GM13977 (cell line): ENCODE measurements at places on chromosomes 13 and 19.

GRCh38 chr19:38806371-38806770 lies 6.4 kb downstream of the LGALS4 start:
- DNase-seq = no peak

DNA sequence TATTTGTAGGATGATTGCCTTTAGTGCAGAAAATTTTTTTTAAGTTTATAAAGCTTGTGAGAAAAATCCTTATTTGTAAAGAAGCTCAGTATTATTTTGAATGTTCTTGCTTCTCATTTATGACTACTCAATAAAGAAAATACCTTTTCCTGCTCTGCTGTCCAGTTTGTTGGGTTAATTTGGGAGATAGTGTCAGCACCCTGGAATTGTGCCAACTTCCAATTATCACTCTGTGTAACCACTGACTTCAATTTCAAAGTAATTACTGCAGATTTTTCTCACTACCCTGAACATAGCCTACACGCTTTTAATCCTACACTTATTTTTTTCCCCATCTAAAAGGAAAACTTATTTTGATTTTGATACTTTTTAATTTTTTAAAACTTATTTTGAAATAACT lies 93.1 kb downstream of the GGACT start:
- no peak for DNase-seq

- no peak for DNase-seq
These were observed 8.3 kb upstream of the TLE6 start for GRCh38 chr19:2969104-2969504.

GRCh38 chr19:33612928-33613619 lies 8.7 kb upstream of the CHST8 start:
- DNase-seq = no peak

DNA sequence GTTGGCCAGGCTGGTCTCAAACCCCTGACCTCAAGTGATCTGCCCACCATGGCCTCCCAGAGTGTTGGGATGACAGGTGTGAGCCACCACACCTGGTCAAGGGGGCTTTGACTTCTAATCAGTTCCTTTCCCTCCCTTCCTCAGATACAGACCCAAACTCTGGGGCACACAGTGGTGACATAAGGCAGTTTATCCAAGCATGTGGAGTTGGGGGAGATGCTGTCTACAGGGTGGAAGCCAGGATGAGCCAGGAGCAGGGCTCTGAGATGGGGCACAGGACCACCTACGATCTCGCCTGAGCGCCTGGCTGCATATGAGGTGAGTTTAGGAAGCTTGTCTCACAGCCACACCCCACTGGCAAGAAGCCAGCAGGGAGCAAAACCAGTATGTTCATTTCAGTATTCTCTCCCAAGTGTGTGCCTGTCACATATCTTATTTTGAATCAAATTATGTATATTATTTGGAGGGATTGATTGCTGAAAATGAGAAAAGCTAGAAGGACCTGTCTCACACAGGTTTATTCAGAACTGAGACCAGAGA lies 67.7 kb downstream of the KCTD15 start:
- DNase-seq = no peak

DNA sequence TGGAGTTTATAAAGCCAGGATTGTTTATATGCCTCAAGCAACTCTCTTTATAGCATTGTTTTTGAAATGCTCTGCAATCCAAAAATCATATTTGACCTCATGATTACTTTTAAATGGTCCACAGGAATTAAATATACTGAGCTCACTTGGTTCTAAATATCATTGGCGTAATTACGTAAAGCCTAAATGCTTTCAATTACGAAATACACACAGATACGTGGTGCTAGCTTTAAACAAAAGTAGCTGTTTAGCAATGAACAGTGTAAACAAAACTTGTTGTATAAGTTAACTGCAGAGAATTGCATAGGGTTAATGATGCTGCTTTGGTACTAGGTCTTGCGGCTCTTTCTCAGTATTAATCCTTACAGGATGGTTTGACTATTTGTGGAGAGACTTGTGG lies 346.6 kb downstream of the COG6 start:
- no peak for DNase-seq

DNA sequence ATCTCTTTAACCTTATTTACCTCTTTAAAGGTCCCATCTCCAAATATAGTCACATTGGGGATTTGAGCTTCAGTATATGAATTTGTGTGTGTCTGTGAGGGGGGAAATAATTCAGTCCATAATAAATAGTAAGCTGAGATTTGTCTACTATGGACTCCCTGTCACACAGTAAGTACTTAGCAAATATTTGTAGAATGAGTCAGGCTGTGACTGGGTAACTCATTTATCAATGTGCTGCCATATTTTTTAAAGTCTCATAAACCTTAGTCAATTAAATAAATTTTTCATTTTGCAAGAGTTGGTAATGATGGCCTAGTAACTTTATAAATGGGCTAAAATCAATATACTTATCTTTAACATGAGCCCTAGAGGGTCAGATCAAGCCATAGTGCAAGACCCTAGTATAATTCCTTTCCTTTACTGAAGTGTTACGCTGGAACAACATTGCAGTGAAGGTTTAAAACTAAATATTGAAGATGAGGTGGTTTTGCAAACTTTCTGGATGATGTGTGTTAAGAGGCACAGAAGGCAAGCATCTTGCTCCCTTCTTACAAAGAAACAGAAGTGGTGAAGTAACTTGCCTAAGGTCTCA lies 305.1 kb downstream of the KCNRG start:
- no peak for DNase-seq

- DNase-seq = no peak
These were observed 6.9 kb downstream of the MKNK2 start for GRCh38 chr19:2043961-2044708.
